ENCODE measurements at places on chromosomes 4 and X.

DNA sequence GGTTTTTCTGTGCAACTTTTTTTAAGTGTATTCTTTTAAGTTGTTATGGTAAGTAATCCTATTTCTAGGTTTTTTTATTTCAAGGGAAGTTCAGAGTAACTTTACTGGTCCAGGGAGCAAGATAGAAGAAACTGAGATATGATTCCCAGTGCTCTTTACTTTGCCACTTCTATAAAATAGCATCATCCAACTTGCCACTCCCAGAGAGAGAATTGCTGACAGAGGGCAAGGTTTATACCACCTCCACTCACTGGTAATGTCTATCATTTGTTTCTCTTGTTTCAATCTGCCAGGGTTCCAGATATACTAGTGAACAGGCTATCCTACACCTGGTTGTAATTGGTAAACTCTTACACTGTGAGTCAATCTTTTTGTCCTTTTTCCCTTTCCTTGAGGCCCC lies 3.5 kb upstream of the CLCN3 start:
- no peak for DNase-seq

- DNase-seq, result no peak
These were observed 5.4 kb downstream of the WDR1 start for GRCh38 chr4:10111067-10111801.

GRCh38 chrX:154036513-154036912 lies 16.8 kb upstream of the IRAK1 start:
- DNase-seq, result no peak

DNA sequence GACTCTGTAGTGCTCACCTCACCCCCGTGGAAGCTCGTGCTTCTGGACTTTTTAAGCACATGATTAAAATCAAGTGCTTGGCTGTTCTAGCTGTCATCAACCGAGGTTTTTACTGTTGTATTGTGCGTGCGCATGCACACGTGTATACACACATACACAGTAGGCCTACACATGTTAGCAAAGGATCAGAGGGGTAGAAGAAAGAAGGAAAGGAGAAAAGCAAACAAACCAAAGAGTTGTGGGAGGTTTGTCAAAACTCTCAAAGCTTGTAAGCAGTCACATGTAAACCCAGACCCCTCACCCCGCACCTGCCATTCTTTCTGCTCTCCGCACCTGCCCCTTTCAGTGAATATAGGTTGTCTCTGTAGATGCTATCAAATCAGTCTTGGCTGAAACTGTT lies 311.8 kb downstream of the HS3ST1 start:
- no peak for DNase-seq

- no peak for DNase-seq
These were observed 10.6 kb downstream of the FAM9B start for GRCh38 chrX:9023293-9023692.

GRCh38 chrX:151287954-151288353 lies 109.1 kb upstream of the VMA21 start:
- no peak for DNase-seq

DNA sequence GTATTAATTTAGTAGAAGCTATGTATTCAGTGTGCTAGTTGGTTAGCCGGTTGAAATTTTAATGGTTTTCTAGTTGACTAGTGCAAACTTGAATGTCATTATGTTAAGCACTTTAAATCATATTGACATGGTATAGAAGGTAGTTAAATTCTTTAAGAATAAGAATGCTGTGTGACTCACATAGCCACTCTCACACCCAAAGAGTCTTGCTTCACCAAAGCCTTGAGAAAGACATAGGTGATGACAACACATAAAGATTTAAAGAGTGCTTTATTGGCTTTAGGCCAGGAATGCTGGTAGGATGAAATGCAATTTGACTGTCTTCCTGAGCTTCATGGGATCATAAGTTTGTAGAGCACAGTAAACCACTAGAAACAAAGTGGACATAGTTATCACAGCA lies 85.3 kb downstream of the DCAF8L2 start:
- peak; percentile 68 for DNase-seq

DNA sequence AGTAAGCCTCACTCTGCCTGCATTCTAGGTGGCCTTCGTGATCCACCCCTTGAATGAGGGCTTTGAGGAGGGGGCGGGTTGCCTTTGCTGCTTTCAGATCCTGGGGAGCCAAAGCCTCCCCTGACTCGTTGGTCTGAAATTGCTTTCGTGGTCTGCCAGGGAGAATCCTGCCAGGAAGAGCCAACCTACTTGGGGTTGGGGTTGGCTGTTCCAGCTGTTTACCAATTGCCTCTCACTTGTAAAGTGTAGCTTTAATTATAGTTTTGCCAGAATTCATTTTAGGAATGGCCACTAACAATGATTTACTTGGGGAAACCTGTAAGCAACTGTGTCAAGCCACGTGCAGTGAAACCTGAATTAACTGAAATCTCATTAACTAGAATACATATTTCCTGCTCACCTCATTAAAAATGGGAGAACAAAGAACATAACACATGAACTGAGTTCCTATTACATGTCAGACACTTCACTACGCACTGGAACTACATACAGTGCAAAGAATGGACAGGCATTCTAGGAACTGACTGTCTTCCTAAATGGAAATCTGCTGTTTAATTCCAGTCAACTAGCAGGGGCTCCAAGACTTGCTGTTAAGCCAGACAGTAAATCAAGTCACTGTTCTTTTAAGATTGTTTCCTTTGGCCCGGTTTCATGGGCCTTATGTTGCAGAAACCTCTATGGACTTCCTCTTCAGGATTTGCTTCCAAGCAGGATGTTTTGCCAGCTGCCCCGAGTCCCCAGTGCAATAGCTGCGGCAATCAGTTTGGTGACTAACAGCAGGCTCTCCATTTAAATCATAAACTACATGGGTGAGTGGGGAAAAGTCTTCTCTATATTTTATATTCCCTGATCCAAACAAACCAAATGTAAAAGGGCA lies 16.4 kb upstream of the NKRF start:
- peak; percentile 43 for DNase-seq

DNA sequence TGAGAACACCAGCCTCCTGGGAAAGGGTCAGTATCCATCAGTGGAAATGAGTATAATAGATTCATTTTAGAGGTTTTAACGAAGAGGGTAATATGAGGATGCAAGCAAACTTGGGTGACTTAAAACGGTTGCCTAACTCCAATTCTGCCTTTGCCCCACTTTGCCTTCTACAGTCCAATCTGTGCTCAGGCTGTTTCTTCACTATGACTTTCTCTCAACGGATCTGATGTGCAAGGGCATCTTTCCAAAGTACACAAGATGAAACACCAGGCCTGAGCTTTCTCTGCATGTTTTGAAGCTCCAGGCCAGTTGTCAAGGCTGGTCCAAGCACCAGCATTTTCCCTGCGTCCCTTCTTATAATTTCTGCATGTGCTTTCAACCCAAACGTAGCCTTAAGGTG lies 68.0 kb upstream of the TMEM164 start:
- no peak for DNase-seq

- no peak for DNase-seq
These were observed 200.3 kb downstream of the PDGFC start for GRCh38 chr4:156771171-156771837.

DNA sequence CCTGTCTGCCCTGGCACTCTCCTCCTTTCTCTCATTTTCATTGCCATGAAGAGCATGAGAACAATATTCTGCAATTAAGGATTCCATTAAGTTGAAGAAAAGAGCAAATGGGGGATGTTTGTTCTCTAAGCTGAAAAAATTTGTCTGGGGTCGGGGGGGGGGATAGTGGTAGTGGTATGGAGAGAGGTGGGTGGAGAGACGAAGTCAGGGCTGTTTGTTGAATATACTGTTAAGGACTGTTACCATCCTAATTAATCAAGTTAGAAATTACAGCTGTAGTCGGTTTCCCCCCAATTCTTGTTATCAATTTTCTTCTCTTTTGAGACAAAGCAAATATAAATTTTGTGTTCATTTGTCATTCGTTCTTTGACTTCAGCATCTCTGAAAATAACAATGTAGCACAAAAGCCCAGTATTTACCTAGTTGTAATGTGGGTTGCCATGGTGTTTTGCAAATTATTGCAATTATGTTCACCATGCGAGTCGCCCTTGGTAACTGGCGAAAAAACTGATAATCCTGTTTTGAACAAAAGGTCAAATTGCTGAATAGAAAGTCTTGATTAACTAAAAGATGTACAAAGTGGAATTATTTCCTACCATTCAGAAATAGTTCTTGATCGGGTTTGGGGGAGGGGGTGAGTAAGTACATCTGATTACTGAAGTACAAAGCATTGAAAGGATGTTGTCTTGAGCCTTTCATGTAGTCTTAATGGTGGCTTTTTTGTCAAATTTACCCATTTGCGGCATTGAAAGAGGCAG lies 139.1 kb downstream of the ARX start:
- no peak for DNase-seq

DNA sequence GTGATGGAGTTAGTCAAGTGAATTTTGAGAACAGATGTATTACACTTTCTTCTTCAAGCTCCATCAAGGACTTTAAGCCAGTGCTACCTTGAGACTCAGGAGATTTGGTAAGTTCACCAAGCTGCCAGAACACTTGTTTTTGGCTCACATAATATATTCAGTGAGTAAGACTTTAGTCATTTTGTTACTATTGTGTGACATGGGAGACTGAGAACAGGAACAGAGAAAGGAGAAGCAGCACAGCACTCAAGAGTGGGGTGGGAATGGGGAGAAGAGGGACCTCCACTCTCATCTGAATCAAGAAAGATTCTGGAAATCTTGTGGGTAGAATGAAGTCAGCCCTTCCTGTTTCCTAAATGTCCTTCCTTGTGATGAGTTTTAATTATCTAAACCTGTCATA lies 87.3 kb upstream of the TET2 start:
- no peak for DNase-seq

DNA sequence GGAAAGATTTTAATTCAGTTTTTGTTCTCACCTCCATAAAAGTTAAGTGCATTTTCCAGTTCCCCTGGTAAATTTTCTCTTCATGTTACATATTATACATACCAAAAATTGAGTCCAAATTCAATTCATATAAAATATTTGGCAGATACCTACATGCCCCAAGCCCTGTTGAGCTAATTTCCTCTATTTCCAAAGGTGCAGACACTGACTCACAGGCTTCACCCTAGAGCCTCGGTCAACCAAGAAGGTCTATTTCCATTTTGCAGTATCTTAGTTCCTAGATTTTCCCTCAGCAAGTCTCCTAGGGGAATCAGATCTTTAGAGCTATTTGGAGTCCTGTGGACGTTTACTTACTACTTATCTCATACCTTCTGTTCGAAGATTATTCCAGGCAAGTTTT lies 174.4 kb downstream of the TSPAN5 start:
- DNase-seq, result no peak

GRCh38 chrX:118178450-118178849 lies 61.8 kb upstream of the KLHL13 start:
- no peak for DNase-seq

DNA sequence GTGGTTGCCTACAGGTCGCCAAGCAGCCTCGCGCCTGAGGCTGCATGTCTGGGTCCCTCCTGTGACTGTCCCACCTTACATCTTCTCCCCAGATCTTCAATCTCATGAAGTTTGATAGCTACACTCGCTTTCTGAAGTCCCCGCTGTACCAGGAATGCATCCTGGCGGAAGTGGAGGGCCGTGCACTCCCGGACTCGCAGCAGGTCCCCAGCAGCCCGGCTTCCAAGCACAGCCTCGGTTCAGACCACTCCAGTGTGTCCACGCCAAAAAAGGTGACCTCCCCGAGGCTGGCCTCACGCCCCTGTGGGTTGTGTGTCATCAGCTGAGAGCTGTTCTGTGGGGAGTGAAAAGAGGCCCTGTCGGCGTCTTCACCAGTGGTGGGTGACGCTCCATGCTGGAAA lies 24.9 kb upstream of the HGFAC start:
- no peak for DNase-seq

DNA sequence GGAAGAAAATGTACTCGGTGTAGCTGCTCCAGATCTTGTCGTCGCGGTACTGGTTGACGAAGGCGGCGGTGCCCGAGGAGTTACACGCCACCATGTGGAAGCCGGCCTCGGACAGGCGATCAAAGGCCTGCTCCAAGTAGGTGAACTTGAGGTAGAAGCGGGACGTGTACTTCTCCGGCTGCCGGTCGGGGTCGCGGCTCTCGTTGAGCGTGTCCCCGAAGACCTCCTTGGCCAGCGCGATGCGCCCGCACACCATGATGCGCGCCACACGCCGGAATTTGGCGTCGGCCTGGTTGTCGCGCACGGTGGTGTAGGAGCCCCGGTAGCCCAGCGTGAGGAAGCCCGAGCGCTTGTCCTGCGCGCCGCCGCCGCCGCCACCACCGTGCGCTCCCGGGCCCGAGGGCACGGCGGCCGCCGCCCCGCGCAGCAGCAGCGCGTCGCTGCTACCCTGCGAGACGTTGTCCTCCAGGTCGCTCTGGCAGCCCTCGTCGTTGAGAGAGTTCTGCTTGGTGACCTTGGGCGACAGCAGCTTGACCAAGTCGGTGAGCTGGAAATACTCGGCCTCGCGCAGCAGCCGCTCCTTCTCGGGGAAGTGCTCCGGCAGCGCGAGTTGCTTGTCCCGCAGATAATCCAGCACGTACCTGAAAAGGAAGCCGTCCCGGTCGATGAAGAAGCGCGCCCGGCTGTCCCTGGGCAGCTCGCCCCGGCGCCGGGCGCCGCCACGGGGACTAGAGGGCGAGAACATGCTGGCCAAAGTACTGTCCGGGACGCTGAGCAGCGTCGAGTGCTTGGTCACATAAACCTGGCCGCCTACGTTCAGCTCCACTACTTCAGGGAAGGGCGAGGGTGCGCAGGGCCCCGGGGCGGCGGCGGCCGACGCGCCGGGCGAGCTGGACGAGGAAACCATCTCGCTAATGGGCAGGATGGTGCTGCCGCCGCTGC lies 775 bp downstream of the KCTD8 start:
- DNase-seq, result no peak

DNA sequence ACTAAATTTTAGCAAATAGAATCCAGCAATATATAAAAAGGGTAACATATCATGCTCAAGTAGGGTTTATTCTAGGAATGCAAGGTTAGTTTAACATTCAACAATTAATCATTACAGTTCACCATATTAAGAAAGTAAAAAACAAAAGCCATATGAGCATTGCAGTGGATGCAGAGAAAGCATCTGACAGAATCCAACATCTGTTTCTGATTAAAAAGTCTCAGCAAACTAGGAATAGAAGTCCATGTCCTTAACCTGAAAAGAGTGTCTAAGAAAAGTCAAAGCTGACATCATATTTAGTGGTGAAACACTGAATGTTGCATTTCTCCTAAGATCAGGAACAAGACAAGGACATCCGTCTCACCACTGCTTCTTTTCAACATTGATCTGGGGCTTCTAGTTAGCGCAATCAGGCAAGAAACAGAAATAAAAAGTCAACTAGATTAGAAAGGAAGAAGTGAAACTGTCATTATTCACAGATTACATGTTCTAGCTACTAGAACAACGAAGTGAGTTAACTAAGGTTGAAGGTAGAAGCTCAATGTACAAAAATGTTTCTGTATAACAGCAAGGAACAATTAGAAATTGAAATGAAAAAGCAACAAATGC lies 49.3 kb downstream of the MRPL1 start:
- DNase-seq, result no peak

DNA sequence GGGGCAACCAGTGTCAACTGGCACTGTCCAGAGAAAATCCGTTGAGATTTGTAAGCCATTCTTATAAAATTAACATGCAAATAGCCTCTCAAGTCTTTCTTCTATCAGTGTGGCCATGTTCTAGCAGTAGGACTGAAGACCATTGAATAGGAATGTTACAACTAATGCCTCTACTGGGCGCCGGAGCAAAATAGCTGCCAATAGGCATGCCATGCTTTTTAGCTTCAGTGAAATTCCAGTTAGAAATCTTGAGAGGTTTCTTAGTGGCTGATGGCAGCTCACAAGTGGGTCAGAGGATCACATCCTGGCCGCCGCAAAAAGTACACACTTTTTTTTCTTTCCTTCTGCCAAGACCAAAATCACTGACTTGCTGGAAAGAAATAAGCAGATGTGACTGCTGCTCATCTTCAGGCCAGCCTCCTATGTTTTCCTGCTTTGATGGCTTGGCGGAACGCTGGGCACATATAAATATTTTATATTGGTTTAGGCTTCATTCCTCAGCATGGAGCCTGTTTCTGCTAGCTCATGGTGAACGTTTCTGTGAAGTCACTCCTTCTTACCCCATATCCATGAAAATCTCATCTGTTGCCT lies 293.1 kb downstream of the TENM3 start:
- no peak for DNase-seq

Measured in fibroblast of skin of left biceps (primary cell).